ENCODE measurements at places on chromosomes 16 and 17.

DNA sequence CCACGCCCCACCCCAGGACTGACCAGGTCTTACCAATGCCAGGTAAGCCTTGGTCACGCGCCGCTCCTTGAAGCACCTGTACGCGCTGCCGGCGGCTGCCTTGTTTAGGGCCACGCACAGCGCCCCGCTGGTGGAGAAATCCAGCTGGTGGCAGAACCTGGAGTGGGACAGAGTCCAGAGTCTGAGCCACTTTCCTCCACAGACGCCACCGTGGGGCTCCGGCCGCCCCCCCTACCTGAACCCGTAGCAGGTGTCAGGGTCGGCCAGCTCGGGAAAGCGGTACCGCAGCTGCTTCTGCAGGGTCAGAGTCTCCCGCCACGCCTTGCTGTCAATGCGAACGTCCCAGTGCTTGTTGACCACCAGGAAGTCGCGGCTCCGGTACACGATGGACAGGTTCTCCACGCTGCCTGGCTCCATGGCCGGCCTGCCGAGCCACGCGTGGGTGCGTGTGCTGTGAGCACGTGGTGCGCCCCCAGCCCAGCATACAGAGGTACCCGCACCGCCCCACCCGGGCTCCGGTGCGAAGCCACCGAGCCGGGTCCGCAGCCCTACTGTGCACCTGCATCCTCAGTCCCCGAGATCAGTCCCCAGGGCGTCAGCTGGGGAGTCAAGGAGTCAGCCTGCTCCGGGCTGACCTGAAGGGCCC, 737 bp downstream of the RPUSD1 start:
- DNase-seq = no peak

GRCh38 chr17:63364387-63364786, 81.7 kb downstream of the CYB561 start:
- DNase-seq = no peak

DNA sequence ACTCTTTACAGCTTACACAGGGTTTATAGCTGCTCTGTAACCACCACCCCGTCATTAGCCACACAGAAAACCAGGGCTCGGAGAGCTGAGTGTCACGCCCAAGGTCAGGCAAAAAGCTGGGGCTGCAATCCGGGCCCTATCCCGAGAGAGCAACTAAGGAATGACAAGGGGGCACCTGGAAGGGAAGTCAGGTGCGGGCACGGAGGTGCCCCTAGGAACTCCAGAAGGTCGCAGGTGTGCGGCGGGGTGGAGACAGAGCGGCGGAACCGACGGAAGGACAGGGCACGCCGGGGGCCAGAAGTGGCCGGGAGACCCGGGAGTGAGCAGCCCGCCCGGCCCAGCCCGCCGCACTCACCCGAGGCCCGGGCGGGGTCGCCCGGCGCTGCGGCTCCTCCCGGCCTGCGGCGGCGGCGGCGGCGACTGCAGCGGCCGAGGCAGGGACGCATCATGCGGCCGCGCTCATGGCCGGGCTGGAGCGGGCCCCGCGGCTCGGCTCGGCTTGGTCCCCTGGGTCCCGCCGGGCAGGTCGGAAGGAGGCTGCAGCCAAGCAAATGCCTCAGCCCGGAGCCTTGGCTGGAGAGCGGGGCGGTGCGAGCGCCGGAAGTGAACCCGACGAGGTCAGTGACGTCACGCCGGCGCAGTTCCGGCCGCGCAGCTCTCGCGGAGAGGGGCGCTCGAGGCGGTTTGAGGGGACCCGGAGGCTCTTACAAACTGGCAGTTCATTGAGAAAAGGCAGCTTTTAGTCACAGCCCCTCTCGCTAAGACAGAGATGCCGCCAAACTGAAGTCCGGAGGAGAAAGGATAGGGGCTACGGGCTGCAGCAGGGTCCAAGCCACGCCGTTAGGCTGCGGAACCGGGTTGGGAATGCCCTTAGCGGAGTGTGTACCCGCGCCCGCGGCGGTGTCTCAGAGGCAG, at the start of gene ZDHHC7:
ZDHHC7 (minus strand) TSS at position 605 of the 915 bp plus-strand sequence. CDS start 20,917 bp downstream, outside the sequence.
- DNase-seq = peak; percentile 86

DNA sequence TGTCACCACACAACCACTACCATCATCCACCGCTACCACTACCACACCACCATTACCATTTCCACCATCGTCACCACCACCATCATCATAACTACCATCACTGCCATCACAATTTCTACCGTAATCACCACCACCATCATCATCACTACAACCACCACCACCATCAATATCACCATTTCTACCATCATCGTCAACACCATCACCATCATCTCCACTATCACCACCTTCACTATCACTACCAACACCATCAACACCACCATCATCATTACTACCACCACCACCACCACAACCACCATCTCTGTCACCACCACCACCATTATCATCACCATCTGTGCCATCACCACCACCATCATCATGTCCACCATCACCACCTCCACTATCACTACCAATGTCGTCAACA, 524.5 kb upstream of the C16orf82 start:
- no peak for DNase-seq

- no peak for DNase-seq
These were observed 1.2 kb downstream of the SNX20 start for GRCh38 chr16:50679676-50680555.

- DNase-seq = no peak
These were observed 10.0 kb upstream of the SLC4A1 start for GRCh38 chr17:44277976-44278375.

DNA sequence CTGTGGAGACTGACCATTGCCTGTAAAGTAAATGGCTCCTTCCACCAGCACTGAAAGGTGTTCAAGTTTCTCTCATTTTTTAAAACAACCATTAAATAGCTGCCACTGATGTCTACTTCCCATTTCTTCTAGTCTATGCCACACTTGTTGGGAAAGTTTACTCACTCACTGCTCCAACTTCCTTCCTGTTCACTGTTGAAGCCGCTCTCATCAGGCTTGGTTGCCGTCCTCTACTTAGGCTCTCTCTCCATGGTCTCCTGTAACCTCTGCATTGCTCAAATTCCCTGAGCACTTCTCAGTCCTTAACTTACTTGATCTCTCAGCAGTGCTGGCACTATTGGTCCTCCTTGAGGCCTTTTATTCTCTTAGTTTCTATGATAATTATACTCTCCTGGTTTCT, 32.4 kb downstream of the SNX11 start:
- no peak for DNase-seq

DNA sequence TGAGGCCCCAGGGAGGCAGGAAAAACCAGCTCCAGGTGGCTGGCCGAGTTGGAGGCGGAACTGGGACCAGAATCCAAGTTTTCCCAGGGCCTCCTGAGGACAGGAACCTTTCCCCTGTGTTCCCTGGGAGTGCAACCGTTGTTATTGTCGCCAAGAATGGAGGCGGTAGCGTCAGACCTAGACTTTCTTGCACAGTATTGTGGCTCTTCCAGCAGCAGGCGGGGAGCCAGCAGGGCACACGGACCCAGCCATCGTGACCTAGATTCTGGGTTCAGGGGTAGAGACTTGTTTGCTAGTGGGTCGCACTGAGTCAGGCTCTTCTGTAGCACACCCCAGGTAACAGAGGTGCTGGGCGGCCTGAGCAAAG, 667 bp upstream of the KIF19 start:
- no peak for DNase-seq

DNA sequence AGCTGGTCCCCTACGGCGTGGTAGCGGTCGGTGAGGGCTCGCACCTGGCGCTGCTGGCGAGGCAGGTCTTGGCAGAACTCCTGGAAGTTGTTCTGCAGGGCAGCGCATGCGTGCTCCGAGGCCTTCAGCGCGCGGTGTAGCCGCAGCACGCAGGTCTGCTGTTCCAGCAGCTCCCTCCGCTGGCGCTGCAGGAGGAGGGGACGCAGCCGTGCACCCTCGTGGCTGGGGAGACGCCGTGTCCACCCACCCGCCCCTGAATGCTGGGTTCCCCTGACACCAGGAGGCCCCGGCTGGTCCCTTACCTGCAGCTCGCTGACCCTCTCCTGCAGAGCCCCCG, 12.2 kb downstream of the EVPL start:
- DNase-seq = no peak

DNA sequence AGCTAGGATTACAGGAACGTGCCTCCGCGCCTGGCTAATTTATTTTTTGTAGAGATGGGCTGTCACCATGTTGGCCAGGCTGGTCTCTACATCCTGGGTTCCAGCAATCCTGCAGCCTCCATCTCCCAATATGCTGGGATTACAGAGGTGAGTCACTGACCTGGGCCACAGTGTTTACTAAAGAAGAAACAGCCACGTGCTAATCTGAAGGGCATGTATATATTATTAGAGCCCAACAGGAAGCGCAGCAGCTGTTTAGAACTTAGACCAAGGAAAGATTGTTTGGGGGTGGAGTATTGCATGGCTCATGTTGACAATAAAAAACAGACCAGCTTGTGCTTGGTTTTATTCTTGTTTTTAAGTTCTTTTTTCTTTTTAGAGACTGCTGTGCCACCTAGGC, 60.2 kb downstream of the HAPSTR1 start:
- peak; percentile 32 for DNase-seq

DNA sequence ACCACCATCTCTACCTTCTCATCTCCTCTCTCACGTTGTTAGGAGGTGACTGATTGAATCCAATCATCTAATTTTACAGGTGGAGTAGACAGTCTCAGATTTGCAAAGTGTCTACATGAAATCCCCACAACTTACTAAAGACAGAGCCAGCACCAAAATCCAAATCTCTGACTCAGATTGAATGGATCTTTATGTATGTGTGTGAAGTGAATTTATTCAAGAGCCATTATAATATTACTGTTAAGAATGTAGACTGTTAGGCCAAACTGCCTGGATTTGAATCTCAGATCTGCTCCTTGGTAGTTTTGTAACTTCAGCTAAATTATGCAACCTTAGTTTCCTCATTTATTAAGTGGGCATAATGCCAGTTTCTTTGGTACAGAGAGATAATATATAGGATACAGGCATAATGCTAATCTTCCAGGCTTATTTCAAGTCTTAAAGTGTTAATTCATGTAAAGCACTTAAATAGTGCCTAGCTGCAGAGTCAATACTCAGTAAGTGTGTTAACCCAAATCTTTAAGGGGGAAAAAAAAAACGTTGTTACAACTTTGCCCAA, 12.7 kb downstream of the CNEP1R1 start:
- no peak for DNase-seq

DNA sequence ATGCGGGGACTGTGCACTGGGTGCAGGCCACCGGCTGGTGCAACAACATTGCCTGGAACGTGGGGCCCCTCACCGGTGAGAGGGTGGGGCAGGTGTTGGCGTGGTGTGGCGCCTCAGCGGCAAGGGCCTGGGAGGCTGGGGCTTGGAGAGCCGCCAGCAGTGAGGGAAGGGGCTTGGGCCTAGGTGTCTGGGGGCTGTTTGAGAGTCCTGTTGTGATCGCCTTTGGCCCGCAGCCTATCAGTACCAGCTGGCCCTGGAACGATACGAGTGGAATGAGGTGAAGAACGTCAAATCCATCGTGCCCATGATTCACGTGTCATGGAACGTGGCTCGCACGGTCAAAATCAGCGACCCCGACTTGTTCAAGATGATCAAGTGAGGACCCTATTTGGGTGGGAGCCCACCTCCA, 2.6 kb upstream of the TMEM88 start:
- DNase-seq = no peak

- peak; percentile 94 for DNase-seq
These were observed at the start of gene RAB34 for GRCh38 chr17:28717578-28718332. Gene RAB34 (minus strand): TSS chr17:28717868. CDS start chr17:28717266, 602 bp downstream.

- DNase-seq = no peak
These were observed 190.9 kb downstream of the CCDC182 start for GRCh38 chr17:57553991-57554825.

GRCh38 chr16:9845661-9846361, 336.4 kb downstream of the GRIN2A start:
- DNase-seq = peak; percentile 90

DNA sequence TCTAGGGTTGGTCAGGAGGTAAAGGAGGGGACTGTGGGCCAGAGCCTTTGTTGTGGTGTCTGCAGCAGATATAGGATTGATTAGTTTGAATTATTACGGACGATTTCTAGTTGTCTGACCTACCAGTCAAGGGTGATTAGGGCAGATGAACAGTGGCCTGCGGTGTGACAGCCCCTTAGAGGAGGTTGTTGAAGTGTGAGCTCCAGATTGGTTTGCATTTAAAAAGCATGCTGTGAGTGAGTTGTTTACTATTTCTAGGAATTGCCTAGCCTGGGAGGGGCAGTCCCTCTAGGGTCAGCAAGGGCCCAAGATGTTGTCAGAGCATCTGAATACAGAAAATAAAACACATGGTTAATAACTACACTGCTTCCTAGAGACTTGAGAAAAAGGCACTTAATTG, 108.8 kb downstream of the ARHGAP44 start:
- DNase-seq = no peak

DNA sequence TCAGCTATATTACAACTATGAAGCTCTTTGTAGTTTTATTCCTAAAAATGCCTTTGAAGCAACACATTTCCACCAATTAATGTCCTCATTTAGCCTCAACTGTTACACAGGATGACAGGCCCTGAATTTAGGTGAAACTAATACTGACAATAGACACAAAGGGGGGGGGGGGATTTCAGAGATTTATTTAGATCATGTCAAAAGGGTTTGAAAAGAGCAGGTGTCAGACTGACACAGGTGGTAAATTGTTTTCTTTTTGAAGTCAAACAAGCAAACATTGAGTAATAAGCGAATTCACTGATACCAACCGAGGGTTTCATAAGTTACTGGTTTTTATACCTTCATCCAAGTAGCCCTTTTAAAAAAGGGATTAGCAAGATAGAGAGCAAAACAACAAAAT, 40.8 kb downstream of the KANSL1 start:
- DNase-seq = no peak

DNA sequence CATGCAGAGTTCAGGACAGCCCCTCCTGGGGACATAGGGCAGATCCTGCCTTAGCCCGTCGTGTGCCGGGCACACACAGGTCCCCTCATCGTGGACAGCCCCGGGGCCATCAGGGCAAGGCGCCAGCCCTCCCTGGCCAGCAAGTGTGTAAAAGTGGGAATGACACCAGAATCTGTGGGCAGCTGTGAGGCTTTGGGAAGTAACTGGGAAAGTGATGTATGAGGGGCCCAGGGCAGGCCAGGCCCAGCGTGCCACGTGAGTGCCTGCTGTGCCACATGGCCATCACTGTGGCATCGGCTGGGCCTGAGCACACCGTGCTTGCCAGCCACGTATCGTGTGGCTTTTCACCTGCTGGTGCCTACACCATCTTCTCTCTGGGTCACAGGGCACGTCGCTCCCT, 26.6 kb downstream of the ACSF3 start:
- DNase-seq = no peak

DNA sequence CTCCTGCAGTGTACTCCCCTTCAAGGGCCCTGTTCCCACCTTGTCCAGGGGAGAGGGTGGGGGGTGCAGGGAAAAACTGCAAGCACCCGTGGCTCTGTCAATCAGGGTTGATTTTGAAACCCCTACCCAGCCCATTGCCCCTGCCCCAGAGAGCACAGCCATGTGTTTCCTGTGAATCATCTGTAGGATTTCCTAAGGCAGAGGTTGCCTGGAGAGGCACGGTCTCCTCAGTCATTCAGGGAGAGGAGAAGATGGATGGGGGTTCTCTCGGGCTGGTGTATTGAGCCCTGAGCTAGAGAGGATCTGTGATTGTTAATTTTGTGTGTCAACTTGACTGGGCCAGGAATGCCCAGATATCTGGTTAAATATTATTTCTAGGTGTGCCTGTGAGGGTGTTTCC, 3.5 kb upstream of the AGRP start:
- no peak for DNase-seq
